ENCODE measurements at places on chromosomes 6 and 20.

- no peak for DNase-seq
Observed at GRCh38 chr6:113115196-113115595, 741.9 kb upstream of the MARCKS start.

DNA sequence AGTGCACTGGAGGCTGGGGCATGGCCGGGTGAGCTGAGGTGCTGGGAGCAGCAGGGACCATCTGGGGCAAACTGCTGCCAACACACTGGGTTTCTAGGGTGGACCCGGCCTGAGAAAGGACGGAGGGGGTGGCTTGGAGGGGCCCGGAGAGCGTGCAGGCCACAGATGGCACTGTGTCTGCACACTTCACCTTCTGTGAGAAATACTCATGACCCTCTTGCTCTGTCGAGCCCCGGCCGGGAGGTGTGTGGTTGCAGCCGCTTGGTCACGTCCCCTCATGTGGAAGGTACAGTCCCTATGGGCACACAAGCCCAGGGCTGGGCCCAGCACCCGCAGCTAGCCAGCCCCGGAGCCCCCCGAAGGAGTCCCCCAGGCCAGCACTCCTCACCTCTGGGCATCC is 59.7 kb downstream of the RBM38 start:
- DNase-seq = no peak

DNA sequence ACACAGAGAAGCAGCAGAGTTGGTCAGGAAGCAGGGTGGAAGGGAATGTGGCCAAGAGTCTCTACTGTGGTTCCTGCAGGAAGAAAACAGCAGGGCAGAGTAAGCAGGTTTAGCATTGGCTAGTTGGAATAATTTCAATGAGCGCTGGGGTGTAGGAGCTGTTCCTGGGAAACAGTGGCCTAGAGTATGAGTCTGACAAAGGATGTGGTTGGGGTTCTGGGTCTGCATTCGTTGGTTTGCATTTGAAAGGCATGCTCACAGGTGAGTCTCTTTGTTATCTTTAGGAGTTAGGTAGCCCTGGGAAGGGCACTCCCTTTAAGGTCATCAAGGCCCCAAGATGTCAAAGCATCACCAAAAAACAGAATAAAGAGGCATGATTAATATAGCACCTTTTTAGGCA is 911.6 kb upstream of the SLC35B3 start:
- no peak for DNase-seq

GRCh38 chr6:37776566-37776965 is 43.0 kb upstream of the ZFAND3 start:
- no peak for DNase-seq

DNA sequence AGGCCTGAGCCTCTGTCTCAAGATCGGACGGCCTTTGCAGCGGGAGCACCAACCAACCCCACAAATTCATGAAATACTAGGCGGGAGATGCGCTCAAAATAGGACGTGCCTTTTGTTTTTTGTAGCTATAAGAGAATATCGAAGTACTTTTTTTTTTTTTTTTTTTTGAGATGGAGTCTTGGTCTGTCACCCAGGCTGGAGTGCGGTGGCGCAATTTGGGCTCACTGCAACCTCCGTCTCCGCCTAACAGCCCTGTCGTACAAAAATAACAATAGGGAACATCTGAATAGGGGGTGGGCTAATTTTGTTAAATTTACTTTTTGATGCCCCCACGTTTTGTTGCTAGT is 5.9 kb upstream of the TUBB2A start:
- no peak for DNase-seq

DNA sequence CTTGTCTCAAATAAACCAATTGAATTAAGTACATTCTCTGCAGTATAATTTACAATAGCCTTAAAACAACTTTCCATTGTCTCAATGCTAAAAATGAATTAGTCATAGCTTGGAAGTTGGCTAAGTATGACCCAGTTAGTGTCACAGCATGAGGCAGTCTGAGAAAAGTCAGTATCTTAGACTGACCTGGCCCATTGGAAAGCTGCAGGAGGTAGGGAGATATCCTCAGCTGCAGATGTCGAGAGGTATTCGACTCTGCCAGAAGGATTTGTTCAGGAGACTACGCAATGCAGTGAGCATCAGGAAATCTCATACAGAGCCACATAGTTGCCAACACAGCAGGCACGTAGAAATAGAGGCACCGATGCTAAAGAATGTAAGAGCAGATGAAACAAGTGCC is 350.9 kb upstream of the NRSN1 start:
- DNase-seq = no peak

GRCh38 chr6:154686162-154686561 is 47.1 kb upstream of the SCAF8 start:
- DNase-seq = no peak

- no peak for DNase-seq
Observed at GRCh38 chr20:11158589-11158988, 484.8 kb upstream of the JAG1 start.

GRCh38 chr20:1950836-1951235 is 43.0 kb downstream of the PDYN start:
- DNase-seq = no peak

DNA sequence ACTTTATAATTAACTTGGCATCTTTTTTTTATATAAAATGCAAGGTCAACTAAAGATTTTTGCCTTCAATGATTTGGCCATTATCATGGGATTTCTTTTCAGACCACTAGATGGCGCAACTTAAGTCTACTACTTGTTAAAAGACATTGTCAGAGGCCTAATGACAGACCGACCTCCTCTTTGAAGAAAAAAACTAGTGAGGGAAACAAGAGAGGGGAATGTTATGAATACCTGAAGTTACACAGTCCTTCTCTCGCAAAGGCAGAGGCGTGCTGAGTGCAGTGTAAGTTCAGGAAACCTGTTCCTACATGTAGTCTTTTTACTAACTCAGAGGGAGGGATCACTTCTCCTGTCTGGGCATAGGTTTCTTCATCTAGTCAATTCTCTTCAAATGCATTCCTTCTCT is 9.3 kb downstream of the TRAPPC3L start:
- peak; percentile 72 for DNase-seq

DNA sequence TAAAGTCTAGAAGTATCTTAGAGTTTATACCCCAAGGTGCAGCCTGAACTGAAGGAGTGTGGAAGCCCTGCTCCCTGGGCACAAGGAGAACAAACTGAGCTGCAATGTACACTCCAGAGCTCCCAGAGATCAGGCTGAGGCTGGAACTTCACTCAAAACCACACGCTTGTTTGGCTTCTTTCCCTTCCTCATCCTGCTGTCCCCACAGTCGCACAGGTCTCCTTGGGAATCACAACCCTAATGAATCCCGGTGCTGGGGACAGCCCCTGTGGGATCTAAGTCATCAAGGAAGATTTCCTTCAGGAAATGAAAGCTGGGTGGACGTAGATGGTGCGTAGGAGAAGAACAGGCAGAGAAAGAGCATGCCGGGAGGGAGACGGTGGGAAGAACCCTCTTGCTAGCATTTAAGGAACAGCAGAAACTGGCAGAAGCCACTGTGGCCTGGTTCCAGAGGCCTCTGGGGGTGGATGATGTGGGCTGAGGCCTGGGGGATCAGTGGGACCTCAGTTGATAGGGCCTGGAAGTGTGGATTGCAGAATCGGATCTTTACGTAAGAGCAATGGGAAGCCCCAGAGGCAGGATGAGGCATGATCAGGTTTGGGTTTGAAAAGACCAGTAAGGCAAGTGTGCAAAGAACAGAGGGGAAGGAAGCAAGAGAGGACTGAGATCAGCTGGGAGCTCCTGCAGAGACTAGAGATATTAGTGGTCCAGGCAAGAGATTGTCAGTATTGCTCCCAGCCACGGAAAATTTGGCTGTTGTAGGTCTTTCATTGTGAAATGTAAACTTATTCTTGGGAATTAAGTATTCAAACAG is 21.4 kb downstream of the CYP24A1 start:
- DNase-seq = no peak

DNA sequence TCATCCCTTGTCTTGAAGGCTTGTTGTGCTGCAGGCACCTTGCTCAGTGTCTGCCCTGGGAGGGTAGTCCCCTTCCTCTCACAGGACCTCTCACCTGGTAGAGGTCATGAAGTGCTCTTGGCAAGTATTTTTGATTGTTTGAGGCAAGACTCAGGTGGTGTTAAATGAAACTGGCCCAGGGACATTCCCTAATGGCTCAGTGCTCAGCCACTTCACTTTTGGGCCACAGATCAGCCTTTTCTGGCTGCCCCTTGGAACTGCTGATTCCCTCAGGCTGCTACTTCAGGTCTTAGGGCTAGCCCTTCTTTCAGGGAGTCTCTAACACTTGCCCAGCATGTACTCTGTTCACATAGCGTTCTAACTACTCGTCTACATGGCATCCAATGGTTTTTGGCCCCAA is 111.3 kb downstream of the RNF144B start:
- no peak for DNase-seq

DNA sequence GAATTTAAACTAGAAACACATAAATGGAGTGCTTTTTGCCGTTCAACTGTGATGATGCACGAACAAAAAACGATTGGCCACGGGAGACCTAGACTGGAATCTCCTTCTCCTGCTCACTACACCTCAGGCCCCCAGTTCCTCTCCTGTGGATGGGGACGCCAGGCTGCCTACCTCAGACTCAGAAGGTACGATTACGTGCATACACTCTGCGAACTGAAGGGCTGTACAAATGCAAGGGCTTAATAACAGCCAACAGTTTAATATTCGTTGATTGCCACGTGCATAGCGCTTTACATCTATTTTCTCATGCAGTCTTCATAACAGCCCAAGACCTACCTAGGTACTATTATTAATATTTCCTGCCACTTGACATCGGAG is 495 bp upstream of the ARMC2 start:
- no peak for DNase-seq

GRCh38 chr20:50242863-50243609 is 52.4 kb downstream of the CEBPB start:
- no peak for DNase-seq

DNA sequence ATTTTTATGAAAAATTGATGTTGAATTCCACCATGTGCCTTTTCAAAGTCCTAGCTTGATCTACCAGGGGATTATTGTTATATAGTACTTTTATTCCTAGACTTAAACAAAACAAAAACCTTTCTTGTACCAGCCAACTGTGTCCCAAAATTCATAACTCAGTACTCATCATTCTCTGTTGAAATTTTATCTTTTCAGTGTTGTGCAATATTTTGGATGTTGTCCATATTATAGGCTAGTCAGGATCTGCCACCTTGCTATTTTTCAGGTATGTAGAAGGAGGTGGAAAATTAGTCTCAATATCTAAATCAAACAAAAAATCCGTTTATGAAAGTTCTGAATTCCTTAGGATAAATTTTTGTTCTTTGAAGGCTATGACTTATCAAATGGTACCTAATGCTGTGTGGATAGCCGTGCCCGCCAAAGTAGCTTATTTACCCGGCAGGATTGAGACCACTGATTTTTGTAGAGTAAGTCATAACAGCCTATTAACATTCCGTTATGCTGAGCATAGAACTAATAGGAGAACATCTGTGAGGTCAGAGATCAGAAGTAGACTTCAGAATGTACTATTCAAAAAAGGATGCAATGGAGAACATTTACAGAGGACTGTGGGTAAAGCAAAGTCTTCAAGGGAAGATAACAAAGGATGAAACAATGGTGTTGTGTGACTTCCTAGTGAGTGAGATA is 304.7 kb downstream of the SOX4 start:
- no peak for DNase-seq

DNA sequence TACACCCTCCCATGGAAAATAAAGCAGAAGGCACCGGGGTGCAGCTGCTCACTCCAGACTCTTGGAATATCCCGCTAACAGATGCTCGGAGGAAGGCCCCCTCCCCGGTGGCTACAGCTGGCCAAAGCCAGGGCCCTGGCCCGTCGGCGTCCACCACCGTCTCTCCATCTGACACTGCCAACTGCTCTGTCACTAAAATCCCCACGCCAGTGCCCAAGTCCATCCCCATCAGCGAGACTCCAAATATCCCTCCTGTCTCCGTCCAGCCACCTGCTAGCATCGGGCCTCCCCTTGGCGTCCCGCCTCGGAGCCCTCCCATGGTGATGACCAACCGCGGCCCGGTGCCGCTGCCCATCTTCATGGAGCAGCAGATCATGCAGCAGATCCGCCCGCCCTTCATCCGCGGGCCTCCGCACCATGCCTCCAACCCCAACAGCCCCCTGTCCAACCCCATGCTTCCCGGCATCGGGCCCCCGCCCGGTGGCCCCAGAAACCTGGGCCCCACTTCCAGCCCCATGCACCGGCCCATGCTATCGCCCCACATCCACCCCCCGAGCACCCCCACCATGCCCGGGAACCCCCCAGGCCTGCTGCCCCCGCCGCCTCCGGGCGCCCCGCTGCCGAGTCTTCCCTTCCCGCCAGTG is 143.9 kb downstream of the SOBP start:
- no peak for DNase-seq

DNA sequence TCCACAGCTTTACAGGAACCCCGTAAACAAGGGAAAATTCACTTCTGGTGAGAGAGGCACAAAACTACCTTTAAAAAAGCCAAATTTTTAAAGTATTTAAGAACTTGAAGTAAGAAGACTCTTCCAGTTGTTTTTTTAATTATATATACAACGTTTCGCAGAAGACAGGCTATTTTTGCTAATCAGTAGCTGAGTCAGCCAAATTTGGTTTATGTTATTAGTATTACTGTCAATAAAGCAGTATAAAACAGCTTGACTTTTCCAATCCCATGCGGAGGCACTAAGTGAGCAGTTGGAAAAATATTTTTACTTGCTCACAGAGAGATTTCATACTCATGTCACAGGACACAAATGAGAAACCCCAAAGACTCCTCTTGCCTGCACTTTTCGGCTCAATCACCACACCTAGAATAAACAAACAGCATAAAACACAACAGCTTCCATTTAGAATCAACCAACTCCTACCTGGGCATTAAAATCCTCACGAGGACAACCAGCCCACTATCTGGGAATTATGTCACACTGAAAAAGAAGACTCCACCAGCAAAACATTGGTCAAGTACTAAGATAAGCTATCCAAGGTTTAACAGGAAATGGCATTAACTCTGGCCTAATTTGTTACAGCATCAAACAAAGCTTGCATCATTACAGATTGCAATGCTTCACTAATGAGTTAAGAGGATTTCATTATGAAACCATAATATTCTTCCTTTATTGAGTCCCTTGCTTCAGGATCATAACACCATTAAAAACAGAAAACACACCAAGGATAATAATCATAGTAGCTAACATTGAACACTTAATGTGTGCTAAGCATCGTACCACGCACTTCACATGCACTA is 26.3 kb downstream of the ELOVL5 start:
- DNase-seq = no peak

GRCh38 chr6:20866036-20866435 is 331.8 kb downstream of the CDKAL1 start:
- no peak for DNase-seq

DNA sequence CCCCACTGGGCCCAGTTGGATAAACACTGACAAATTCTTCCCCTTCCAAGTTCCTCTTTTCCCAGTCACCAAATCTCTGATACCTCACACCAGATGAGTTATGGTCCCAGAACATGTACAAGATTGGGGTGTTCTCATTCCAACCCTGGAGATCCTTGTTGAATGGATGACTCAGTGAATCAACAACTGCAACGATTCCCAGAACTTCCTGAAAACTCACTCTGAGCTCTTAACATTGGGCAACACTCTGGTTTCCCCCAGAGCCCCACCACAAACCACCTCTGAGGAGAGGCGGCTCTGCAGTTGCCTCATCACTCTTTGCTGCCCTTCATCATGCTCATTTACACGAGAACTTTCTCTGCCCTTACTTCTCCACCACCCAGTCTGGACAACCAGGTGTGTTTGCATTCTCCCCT is 115.2 kb downstream of the MRPL14 start:
- peak; percentile 100 for DNase-seq

Measured in fibroblast of skin of back (primary cell).